HFFc6 (cell line): ENCODE measurements at places on chromosomes 16 and 17. TPM values are rescaled to one million over a fixed set of nuclear protein-coding genes. Genes with fewer than 3 reads are reported as not detected.

DNA sequence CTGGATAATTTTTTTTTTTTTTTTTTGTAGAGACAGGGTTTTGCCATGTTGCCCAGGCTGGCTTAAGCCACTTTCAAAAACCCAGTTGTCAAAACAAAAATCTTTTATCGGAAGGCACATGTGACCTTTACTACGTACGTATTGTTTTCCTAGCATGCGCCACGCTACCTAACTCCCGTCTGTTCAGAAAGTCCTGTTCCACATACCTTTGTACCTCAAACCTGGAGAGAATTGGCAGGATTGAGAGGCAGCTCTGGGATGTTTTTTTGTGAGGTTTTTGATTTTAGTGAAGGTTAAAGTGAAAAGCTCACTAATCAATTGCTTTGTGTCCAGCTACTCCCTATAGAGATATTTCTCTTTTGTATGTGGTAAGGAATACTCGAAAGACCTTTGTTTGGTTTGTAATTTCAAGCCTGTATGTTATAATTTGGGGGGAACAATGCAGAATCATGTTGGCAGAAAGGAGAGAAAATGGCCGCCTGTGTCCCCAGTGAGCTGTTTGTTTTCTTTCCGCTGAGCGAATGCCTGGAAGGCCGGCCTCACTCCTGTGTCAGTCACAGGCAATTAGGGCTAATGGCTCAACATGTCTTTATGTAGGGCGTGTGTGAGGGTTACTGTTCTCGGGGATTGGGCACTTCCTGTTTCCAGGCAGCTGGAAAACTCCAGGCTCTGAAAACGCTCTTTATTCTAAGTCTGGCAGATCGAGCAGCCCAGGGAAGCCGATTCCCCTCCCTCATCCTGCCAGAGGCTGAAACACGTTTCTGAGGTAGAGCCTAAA is 60.8 kb upstream of the CLEC18A start:
- no peak for DNase-seq

DNA sequence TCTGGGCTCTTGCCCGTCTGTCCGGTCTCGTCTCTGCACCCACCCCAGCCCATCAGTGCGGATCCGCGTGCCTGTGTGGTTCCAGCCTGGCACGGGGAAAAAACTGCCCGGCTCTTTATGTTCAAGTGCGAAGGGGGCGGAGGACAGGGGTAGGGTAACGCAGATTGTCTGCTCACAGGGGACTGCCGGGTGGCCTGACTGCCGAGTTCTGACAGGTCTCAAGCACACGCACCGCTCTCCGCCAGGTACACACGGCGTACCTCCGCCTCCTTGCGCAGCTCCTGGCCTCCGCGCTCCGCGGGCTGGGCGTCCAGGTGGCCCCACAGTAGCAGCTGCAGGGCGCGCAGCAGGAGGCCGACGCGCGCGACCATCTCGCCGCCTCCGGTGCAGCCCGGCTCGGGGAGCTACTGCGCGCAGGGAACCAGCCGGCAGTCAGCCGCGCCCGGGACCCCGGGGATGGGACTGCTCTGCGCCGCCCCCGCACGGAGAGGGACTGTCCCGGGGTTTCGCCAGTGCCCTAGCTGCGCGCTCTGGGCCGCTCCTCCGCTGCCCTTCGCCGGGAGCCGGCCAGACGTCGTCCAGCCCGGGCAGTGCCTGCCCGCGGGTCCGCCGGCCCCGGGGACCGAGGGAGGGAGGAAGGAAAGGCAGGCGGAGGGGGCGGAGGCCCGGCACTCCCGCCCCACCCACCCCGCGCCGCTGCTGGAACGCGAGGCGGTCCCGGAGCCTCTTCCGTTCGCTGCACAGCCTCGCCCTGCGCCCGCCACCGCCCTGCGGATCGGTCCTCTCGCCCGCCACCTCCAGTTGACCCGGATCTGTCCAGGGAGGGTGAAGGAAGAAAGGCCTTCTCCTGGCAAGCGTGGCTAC is at the start of gene MMP28:
MMP28 (minus strand) TSS at position 635 of the 864 bp plus-strand sequence; CDS start at position 371, 264 bp downstream.
- no peak for DNase-seq

DNA sequence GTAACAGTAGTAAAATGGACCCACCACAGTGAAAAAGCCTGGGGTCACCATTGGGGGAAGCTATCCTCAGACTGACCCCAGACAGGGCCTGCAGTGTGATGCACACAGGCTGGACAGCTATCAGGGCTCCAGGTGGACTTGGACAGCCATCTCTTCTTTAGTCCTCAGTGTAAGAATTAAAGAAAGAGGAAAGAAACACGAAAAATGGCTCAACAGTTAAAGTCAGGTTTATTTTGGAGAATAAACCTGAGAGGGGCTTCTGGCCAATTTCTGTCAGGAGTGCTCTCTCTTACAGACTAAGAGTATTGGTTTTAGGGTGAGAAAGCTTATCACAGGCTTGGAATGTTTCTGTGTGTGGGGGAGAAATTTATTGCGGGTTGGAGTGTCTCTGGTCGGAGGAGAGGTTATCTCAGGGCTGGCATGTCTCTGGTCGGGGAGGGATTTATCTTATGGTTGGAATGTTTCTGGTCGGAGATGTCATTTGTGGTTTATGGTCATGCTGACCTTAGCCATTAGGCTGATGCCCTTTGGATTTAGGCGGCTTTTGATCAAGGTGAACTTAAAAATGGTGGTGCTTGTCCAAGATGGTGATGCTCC is 10.8 kb upstream of the B4GALNT2 start:
- DNase-seq, result no peak

GRCh38 chr16:10598157-10598556 is 17.8 kb upstream of the EMP2 start:
- DNase-seq, result no peak

DNA sequence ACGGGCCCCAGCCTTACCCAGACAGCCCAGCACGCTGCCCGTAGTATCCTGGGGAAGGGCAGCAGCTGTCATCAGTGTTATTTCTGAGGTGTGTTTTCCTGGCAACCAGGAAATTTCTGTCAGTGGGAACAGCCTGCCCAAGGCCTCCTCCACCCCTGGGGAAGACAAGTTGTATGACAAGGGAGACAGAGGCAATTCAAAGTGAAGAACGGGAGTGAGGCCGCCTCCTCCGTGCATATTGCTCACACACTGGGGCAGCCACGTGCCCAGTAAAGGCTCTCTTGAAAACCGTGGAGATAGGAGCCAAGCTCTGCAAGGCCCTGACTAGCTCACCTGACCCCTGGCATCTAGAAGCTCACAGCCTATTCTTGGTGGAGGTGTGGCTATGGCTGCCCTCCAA is 57.6 kb downstream of the RAI1 start:
- no peak for DNase-seq

DNA sequence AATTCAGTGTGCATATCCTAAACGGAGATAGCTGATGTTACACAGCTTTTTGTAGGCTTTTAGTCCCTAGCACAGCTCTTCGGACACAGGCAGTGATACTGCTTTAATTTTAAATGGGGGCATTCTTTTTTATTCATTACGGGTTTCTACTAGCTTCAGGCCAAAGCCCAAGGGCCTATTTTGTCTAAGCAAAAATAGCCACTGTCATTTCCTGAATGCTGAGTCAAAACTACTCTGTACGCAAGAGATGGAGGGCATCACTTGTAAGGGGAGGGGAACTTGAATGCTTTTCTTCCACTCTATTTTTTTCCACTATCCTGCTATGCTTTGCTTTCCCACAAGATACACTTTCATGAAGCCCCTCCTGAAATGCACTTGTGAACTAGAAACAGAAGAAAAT is 360.7 kb downstream of the PMP22 start:
- DNase-seq, result no peak

GRCh38 chr16:27572711-27573110 is 22.8 kb downstream of the KATNIP start:
- no peak for DNase-seq

- DNase-seq, result no peak
These were observed 8.2 kb upstream of the CCDC154 start for GRCh38 chr16:1452530-1452929.

- no peak for DNase-seq
These were observed 124.7 kb upstream of the GNAO1 start for GRCh38 chr16:56066617-56067016.

GRCh38 chr16:58299757-58300349 is 5.0 kb upstream of the PRSS54 start:
- no peak for DNase-seq

DNA sequence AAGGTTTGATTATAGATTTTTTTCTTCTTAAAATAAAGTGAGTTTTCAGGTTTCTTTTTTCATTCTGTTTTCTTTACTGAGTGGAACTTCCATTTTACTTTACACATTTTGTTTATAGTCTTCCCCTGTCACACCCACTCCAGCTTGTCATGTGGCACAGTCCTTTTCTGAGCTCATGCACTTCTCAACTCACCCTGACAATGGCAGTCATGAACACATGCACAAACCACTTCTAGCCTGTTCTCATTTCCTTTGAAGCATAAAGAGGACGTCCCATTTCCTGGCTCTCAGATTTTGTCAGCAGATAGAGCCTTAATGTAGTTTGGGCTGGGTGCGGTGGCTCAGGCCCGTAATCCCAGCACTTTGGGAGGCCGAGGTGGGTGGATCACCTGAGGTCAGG is 168.0 kb downstream of the AHSP start:
- no peak for DNase-seq

GRCh38 chr16:12323007-12323758 is 346.6 kb downstream of the SNX29 start:
- DNase-seq, result no peak

- no peak for DNase-seq
These were observed 2.4 kb downstream of the CDH11 start for GRCh38 chr16:65119435-65119834.

- no peak for DNase-seq
These were observed at the start of gene SLC52A1 for GRCh38 chr17:5035315-5035714. SLC52A1 (minus strand) TSS chr17:5035426; CDS start chr17:5034606, 820 bp downstream.

GRCh38 chr17:35788477-35789368 is 6.7 kb downstream of the MMP28 start:
- peak; percentile 89 for DNase-seq

DNA sequence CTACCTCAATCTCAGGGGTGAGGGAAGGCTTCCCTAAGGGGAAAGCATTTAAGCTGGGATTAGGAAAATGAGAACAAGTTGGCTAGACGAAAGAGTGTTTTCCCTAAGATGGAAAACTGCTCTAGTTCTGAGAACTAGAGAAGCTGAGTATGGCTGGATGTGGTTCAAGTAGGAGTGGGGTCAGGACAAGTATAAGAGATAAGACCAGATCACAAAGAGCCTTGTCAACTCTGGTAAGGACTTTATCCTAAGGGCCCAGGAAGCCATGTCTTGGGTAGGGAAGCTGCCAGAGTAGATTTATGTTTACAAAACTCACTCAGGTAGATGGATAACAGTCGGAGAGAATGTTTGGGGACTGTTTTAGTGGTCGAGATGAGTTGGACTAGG is 1.7 kb downstream of the ANKS4B start:
- DNase-seq, result no peak

- DNase-seq, result no peak
These were observed 76.0 kb downstream of the RAP1GAP2 start for GRCh38 chr17:2872282-2872681.

DNA sequence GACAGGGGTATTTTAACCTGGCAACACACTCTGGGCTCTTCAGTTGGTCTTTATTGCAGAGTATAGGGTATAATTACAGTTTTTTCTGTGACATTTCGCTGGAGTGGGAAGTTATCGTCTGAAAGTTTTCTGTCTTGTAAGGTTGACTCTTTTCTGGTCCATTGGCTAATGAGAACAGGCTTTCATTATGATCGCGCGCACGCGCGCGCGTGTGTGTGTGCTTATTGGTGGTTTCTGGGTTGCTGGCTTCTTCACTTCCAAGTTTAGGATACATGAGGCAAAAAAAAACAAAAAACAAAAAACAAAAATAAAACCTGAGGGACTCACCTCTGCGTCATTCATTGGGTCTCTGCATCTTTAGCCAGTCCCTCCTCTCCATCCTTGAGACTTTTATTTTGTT is 68.7 kb upstream of the MYOCD start:
- no peak for DNase-seq

DNA sequence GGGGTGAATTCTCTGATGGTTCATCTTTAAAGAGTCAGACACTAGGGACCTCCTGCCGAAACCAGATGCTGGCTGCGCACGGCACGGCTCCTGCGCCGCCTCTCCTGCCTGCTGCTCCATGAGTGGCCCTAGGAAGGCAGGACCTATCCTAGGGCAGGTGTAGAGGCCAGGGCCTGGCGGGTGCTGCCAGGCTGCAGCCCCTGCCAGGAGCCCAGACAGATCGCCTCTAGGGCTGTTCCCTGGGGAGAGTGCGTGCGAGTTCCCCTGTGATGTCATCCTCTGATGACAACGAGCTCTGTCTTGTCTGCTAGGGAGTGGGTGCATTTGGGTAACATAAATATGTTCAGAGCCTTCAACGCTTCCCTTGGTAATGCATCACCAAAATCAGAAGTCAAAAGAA is 23.9 kb downstream of the SLC38A10 start:
- no peak for DNase-seq

DNA sequence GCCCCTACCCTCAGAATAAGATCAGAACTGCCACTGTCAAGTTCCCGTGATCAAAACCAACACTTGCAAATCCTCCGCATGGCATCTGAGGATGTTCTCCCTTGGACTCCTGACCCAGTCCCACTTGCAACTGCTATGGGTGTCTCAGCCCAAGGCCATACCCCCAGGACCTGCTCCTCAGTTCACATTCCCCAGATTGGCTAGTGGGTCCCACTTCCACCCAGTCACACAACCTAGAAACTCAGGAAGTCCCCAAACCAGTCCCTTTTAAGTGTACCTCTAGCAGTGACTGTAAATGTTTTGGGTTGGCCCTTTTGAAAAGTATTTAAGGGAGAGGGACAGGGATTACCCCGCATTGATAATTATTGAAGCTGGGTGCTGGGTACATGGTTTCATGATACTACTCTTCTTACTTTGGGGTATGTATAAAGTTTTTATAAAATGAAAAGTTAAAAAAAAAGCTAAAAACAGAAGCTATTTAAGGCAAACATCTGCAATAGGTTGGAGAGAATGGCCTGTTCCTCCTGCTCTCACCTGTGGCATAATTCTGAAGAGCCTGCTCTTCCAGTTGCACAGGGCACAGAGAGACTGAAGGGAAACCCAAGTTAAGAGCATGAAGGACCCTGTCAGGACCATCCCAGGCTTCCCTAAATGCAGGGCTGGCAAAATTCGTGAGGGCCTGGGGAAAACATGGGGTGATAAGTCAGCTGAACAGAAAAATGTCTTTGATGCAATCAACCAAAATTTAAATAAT is 42.5 kb downstream of the ERN1 start:
- no peak for DNase-seq

DNA sequence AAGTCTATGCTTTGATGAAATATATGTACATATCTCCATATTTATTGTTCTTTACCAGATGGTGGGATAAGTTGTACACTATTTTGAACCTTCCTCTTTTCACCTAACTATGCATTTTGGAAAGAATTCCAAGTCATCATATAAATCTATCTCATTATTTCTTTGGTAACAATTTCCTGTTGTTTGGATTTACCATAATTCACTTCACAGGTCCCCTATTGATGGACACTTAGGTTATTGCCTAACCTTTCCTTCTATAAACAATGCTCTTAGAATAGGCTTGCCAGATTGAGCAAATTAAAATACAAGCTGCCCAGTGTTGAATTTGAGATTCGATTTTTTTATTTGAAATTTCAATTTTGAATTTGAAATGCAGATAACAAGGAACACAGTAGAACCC is 28.9 kb upstream of the DHX8 start:
- no peak for DNase-seq

EVI2B gene
- 0.51 to 1.6 TPM (median 0.72 TPM) in 3 replicates for total RNA-seq

KRTAP2-2 gene
- 0.46 TPM in 1 of 3 replicates, not detected in the others for total RNA-seq

LGALS9B gene
- not detected in 3 replicates for total RNA-seq

SLC13A5 gene
- total RNA-seq, result not detected in 3 replicates

VPS35L gene
- 70.4 to 80.3 TPM (median 75.1 TPM) in 3 replicates for total RNA-seq

GRIN2A gene
- 0.02 to 0.18 TPM (median 0.07 TPM) in 3 replicates for total RNA-seq

STARD3 gene
- 43.7 to 49.4 TPM (median 47.4 TPM) in 3 replicates for total RNA-seq

CDC6 gene
- total RNA-seq, result 16.9 to 31.1 TPM (median 28.1 TPM) in 3 replicates

CD300A gene
- not detected in 3 replicates for total RNA-seq

TOP2A gene
- 67.2 to 167 TPM (median 126 TPM) in 3 replicates for total RNA-seq

TMEM92 gene
- 0.07 to 0.11 TPM in 2 of 3 replicates, not detected in the other for total RNA-seq

PDIA2 gene
- not detected in 3 replicates for total RNA-seq

TNP2 gene
- total RNA-seq, result not detected in 3 replicates

PIPOX gene
- total RNA-seq, result 0.45 to 0.78 TPM (median 0.57 TPM) in 3 replicates
